Esophagus mucosa (tissue), 1 donor: ENCODE measurements at places on chromosomes 13 and 19.

DNA sequence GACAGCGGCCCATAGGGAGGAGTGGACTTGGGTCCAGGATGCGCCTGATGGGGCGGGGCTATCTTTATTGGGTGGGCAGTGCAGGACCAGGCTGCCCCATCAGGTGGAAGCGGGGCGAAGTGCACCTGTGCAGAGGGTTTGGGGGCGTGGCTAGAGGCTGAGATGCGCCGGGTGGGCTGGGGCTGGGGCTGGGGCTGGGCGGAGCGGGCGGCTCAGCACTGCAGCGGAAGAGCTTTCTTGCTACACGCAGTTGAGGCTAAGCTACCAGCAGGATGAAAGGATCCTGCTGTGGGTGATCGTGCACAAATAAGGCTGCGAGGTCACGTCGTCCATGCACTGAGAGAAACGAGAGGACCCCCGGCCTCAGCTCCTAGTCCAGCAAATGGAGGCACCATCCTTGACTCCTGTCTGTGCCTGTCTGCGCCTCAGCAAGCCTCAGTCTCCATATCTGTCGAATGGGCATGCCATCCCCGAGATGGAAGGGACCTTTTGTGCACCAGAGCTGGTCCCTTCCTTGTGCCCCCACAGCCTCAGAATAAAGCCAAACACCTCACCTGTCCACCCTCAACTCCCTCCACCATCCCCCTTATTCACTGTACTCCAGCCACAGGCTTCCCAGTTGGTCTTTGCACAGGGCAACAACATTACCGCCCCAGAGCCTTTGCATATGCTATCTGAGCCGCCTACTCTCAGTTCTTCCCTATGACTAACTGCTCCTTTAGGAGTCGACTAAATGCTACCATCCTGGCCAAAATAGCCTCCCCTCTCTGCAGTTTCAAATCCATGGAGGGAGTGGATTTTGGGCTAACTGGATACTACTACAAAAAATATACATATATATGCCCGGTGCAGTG, 21.0 kb upstream of the HOMER3 start:
- ATAC-seq: peak; percentile 22

DNA sequence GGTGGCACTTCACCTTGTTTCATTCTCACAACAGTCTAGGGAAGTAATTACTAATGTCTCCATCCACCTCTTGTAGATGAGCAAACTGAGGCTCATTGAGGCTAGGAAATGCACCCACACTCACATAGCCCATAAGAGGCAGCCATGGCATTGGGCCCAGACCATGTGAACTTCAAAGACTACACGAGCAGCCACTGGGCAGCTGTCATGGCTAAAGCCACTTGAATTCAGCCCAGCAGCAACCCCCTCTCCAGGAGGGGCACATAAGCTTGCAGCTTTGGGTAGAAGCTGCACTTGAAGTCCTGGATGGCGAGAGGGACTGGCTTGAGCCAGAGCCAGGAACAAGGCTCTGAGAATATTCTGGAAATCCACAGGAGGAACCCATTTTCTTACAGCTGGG, 13.4 kb downstream of the ALOX5AP start:
- ATAC-seq: no peak

- no peak for ATAC-seq
Observed at GRCh38 chr19:2604747-2605329, 97.7 kb downstream of the GNG7 start.

- no peak for ATAC-seq
Observed at GRCh38 chr13:33846303-33847062, 28.5 kb downstream of the RFC3 start.

GRCh38 chr13:114211446-114212157, 23.1 kb upstream of the CDC16 start:
- no peak for ATAC-seq

DNA sequence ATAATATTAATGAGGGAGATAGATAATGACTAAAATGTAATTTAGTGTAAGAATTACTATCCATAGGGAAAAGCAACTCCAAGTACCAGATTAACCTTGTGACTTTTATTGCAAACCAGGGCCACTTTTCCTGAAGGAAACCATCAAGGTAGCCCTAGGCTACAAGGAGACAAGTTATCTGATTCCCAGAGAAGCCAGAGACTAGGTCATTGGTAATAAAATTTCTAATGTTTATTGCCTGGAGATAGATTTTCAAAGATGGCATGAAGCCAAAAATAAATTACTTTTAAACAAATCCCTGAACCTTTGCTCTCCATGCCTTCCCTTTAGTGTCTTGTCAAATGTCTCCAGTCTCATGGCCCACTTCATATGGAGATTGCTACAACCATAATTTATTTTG, 610.1 kb upstream of the SLC10A2 start:
- ATAC-seq: no peak

DNA sequence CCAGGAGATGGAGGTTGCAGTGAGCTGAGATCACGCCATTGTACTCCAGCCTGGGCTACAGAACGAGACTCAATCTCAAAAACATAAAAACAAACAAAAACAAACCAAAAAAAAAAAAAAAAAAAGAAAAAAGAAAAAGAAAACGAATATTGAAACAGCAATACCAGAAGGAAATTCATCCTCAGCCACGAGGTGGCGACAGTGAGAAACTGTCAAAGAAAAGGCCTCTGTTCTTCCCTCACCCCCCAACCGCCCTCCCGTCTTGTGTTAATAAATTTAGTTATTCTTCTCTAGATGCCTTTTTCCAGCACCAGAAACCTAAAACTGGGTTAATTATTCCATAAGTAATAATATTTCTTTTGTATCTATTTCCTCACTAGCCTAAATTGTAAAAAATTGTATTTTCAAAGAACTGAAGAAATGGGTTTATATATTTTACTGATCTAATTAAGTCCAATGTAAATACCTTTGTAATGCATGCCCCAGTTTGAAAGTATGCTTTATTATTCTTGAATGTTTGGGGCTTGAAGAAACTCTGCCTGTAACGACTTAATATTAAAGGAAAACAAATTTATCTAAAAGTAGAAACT, 38.6 kb downstream of the LIG4 start:
- no peak for ATAC-seq

GRCh38 chr19:8251025-8251472, 41.9 kb downstream of the CERS4 start:
- ATAC-seq: no peak

DNA sequence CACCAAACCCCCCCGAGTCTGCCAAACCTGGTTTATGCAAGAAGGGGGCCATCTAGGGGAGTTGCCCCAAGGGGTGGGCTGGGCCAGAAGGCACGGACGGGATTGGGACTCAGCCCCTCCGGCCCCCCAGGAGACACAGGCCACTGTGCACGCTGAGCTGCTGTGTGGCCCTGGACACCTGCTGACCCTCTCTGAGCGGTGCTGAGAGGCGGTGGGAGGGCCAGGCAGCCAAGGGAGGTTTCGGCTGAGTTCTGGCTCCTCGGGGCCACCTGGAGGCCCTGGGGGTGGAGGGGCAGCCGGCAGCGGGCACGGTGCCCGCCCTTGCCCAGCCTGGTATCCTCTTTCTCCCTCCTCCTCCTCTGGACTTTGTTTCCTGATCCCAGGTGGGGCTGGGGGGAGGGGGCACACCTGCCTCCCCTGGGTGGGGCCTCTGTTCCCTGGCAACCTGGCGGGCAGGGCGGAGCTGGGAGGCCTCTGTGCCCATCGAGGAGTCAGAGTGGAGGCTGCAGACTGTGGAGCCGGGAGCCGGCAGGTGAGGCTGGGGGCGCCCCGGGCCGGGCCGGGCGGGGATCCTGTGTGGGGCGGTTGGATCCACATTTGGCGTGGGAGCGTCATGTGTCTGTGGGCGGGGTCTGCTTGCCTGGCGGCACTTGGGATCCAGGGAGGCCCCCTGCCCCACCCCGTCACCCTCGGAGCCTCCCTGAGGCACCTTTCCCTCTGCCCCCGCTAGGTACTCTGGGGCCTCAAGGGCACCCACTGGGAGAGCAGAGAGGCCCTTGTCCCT, at the start of gene MISP:
Gene MISP, plus strand, starts transcription at position 473 of the 784 bp plus-strand sequence. CDS start 5,835 bp downstream, outside the sequence.
- peak; percentile 30 for ATAC-seq

- ATAC-seq: no peak
Observed at GRCh38 chr13:50531917-50532899, 311.3 kb downstream of the DLEU7 start.

DNA sequence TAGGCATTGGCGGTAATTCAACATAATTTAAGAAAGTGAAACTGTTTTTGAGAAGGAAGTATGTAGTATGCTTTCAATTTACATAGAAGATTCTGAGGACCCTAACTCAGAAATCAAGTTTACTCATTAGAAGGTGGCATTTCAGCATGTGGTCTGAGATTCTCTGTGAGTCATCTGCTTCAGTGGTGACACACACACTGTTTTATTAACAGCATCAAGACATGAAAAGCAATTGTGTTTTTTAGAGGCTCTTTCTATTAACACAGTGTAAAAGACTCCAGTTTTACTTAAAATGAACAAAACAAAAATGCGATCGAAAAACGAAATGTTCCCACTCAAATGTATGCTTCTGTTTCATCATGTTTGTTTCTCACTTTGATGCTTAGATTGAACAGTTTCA, 802.1 kb upstream of the SLITRK6 start:
- ATAC-seq: no peak

GRCh38 chr13:92602560-92602959, 624.0 kb upstream of the GPC6 start:
- ATAC-seq: no peak

DNA sequence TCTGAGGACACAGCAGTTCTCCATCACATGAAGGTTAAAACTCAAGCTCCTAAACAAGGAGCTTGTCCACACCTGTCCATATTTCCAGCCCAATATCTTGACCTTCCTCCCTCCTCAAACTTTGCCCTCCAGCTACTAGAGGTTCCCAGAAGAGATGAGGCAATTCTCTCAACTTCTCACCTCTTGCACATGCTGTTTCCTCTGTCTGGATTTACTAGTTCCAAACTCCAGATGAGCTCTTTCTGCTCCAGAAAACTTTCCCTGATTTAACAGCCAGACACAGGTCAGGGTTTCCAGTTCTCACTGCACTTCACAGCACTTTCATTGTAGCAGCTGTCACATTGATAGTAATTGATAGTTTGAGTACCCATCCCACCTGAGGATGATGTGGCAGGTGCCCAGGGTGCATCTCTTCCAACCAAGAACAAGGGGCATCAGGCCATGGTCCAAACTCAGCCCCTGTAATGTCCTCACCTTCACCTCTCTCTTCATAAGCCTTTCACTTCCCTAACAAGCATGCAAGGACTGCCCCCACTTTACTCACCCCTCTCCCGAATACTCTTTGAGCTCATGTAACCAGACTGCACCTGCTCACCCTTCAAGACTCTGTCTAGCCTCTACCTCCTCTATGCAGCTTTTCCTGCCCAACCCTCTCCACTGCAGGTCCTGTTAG, 3.0 kb upstream of the WDFY2 start:
- no peak for ATAC-seq

DNA sequence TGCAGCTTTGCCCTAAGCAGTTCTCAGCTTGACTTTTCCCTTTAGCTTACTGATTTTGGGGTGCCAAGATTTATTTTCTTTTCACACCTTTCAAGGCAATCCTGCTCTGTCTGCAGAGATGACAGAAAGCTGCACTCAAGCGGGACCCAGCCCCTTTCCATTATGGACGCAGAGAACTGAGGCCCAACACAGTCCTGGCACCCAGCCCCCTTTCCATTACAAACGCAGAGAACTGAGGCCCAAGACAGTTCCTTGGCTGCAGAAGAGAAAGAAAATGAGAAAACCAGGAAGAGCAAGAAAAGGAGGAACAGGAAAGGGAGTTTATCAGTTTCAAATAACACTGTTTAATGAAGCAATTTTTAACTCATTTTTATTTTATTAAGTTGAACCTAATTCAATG, 36.8 kb upstream of the ATP11A start:
- no peak for ATAC-seq

GRCh38 chr19:8459095-8459494, 14.3 kb downstream of the HNRNPM start:
- no peak for ATAC-seq

- ATAC-seq: no peak
Observed at GRCh38 chr13:32159137-32159869, 127.7 kb downstream of the FRY start.

- ATAC-seq: no peak
Observed at GRCh38 chr19:47109541-47110375, 3.8 kb downstream of the ZC3H4 start.
